Vagina (tissue), 2 donors: ENCODE measurements at places on chromosomes 5 and 9. TPM values are rescaled to one million over a fixed set of nuclear protein-coding genes. Genes with fewer than 3 reads are reported as not detected.
A peak's percentile ranks its signal among the peaks of the same experiment; 100 is the strongest.

DNA sequence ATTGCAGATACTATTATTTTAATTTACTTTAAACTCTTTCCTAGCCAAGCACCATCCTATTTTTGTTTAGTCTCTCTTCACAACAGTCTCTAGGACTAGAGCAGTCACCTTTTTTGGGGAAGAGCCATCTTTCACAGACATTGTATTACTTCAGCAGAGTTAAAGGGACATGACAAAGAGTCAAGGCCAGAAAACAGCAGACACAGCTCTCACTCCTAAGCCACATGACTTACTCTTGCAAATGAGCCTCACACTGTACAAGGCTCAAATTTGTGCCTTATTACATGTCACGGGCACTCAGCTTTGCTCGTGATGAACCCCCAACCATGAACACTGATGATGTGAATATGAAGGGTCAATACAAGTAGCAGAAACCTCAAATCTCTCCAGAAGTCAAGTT is 104.3 kb downstream of the ZNF608 start:
- no peak for DNase-seq

DNA sequence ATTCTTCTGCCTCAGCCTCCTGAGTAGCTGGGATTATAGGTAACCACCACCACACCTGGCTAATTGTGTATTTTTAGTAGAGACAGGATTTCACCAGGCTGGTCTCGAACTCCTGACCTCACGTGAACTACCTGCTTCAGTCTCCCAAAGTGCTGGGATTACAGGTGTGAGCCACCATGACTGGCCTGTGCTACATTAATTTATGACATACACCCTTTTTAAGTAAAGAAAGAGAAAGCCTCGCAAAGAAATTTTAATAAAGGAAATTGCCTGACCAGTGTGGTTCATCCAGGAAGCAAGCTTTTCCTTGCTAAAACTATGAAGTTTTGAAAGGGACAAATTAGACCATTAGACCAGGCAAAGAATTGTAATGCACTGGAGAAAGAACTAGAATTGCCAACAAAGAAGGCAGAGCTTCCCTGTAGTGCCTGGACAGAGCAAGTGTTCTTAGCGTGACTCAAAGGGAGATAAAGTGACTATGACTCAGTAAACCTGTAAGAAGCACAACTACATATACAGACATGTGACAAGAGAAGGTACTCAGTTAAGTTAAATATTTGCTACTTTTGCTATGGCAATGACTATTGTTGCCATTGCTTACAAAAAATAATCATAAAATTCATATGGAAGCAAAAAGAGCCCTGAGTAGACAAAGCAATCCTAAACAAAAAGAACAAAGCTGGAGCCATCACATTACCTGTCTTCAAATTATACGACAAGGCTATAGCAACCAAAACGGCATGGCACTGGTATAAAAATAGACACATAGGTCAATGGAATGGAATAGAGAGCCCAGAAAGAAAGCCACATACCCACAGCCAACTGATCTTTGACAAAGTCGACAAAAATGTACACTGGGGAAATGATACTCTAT is 54.6 kb downstream of the FYB1 start:
- DNase-seq: no peak

GRCh38 chr5:61048534-61048933 is 103.5 kb downstream of the NDUFAF2 start:
- no peak for DNase-seq

- DNase-seq: no peak
Measured at GRCh38 chr9:83061036-83061435, 1.9 kb downstream of the RASEF start.

GRCh38 chr9:98549401-98549800 is 159.3 kb downstream of the GABBR2 start:
- DNase-seq: peak; percentile 55

DNA sequence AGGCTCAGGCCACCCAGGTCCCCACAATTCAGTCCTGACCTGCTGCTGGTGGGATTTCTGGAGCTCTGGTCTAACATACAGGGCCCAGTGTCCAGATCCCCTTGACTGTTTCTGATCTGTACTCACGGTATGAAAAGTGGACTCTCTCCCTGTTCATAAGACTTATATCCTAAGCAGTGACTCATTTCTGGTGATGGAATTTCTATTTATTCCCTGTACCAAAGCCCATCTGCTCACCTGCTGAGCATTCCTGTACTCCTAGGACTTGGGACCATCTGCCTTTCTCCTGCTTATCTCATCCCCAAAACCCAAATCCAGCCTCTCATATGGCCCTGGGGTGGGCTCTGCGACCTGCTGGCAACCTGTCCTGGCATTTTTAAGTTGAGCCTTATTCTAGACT is 86.6 kb downstream of the APBA1 start:
- no peak for DNase-seq

DNA sequence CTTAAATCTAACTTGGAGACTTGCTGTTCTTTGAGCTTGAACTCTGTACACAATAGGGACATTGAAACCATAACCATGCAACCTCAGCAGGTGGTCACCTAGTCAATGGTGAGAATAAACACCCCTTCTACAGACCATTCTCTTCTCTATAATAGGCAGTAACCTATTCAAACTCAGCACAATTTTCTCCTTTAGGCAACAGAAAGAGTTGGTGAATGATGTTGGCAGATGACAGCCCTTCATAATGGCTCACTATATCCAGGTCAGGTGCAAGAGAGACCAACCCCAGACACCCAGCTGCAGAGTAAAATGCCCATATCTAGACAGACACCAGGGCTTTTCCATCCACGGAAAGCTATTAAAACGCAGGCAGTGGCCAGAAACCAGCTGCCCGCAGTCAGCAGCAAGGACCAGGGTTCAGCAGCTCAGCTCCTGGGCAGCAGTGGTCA is 106.7 kb downstream of the SERINC5 start:
- DNase-seq: peak; percentile 54

Gene C9orf72
- total RNA-seq: 18.7 TPM

GRCh38 chr5:34844106-34844505 is 5.1 kb downstream of the TTC23L start:
- no peak for DNase-seq

DNA sequence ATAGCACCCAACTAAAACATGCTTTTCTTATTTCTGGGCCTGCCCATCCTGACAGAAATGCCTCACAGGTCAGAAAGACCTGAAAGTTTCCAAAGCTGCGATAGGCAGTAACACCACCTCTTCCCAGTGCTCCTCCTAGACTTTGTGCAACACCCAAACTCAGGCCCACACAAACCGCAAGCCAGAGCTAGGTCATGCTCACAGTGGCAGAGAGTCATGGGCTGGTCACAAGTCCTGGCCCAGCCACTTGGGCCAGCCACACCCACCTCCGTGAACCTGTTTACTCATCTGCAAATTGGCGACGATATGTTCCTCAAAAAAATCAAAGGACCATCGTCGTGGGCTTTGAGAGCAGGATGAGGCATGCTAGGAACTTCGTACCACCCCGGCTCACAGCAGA is 44.0 kb upstream of the SLC25A51 start:
- DNase-seq: no peak

Gene DDX4
- total RNA-seq: not detected

DNA sequence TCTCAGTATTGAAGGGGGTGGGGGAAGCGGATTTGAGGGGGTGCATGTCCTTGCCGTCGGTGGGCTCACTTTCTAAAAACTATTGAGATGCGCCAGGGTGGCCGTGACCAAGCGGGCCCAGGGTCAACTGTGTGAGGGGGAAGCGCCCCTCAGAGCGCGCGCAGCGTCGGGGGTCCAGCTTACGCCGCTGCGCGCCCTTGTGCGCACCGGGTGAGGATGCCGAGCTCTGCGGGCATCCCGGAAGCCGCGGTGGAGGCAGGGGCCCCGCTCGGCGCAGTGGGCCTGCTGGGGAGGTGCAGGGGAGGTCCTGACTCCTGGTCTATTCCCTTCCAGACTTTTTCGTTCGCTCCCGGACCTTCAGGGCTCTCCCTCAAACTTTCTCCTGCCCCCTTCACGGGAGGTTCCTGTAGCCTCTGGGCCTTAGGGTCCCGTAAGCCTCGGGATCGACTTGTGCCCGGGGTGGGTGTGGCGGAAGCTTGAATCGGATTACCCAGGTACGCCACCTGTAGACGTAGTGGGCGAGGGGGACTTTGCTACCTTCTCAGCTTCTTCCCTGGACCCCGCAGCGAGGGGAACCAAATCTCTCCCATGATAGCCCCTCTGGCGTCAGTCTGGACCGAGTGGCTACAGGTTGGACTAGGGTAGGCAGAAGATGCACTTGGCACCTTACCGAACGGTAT is 2.5 kb upstream of the PRDM6 start:
- DNase-seq: no peak

- no peak for DNase-seq
Measured at GRCh38 chr5:111574311-111574710, 62.0 kb upstream of the STARD4 start.

- no peak for DNase-seq
Measured at GRCh38 chr5:98776066-98776705, 2.7 kb downstream of the RGMB start.

DNA sequence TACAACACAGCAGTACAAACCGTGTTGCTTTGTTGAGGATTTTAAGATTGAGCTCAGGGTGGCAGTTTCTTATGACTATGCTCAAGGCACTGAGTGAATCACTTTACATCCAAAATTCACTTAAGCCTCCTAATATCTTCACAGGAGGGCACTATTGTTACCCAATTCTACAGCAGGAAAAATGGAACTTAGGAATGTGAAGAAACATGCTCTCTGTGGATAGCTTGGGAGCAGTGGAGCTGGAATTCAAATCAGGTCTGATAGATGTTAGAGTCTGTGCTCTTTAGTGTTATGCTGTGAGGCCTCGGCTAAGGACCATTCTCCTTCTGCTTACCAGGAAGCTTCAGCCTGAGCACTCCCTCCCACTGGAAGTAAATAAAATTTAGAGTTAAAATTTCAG is 18.7 kb upstream of the HMHB1 start:
- DNase-seq: no peak

DNA sequence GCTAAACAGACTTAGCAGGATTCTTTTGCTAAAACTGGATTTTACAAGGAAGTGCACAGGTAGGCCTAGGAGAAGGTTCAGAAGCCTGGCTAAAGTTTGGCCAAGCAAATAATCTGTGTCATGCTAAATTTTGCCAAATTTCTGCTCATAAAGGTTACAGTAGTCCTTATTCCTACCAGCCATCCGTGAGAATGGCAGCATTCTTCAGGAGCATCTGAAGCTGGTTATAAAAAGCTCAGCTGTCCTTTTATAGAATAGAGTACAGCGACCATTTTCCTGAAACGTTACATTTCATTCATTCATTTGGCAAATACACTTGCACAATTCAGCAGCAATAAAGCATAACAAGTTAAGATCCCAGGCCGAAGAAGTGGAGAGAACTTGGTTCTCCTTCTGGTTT is 6.9 kb downstream of the GSN start:
- DNase-seq: no peak
